Activated T-helper 1 cell treated with anti-CD3 and anti-CD28 coated beads, Interleukin-2, amount 50 U/mL, for 16 hours (primary cell): ENCODE measurements at places on chromosomes 2 and 18.
A peak's percentile ranks its signal among the peaks of the same experiment; 100 is the strongest.

DNA sequence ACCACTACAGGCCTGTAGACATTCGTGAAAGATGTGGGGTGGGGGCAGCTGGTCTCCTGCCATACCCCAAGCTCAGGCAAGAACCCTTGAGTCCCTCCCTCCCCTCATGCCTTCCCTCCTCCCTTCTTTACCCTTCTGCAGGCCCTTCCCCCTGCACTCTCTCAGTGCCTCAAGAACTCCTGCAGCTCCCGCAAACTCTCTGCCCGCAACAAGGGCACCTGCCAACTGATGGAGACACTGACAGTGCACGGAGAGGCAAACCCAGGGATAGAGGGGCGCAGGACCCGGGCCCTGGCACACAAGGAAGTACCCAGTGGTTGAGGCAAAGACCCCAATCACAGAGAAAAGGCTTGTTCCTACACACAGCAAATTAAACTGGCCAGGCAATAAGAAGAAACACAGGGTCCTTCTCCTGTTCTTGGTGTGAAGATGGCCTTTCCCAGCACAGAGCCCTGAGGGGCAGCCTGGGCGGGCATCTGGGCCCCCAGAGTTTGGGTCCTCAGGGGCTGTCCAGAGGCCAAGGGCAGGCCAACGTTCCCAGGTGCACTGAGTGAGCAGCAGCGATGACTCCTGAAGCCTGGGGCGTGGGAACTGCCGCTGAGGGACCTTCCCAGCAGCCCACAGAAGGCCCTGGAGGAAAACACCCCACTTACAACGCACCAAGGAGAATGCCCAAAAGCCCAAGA lies 1.6 kb downstream of the TEKT4 start:
- no peak for DNase-seq

- no peak for DNase-seq
These were observed 174.8 kb downstream of the UBR3 start for GRCh38 chr2:170002096-170002495.

DNA sequence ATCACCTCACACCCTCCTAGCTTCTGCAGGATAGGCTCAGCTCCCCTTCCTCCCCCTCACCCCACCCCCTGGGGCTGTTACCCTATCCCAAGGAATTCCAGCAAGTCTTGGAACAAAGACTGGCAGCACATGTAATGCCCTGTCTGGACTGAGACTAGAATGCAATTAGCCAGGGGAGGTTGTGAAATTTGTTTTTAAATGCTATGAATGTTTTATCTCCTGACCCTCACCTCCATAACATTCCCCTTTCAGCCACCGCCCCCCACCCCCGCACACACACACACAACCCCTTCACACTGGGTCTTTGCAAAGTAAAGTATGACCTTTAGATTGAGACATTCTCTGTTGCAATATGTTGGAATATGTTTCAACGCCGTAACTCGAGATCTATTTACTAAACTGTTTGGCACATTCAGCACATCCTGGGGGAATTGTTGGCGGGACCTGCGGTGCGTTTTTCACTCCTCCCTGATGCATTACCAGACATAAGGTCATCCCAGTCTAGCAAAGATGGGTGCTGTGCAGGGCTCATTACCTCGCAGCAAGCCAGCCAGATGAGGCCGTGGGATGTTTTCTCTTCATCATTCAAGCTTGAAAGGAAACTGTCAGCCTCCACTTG lies 290.7 kb upstream of the SLC14A2 start:
- DNase-seq, result no peak

GRCh38 chr2:68368654-68369336 lies 3.7 kb downstream of the PLEK start:
- DNase-seq, result no peak

DNA sequence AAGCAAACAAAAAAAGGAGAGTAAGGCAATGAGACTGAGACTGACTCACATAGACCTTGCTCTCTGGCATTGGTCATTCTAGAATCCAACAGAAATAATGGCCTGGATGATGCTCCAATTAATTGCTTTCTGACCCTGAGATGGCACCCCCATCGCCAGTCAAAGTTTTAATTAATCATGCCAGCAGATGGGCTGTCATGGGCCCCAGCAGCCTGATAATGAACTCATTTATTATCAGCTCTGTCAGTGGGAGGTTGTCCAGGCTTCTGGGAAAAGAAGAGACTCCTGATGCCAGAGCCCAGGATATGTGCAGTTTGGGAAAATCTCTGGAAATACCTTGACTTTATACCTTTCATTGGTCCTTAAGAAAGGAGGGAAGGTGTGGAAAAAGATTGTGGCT lies 115.2 kb downstream of the XRCC5 start:
- no peak for DNase-seq

GRCh38 chr18:48914581-48915251 lies 36.0 kb downstream of the SMAD7 start:
- DNase-seq, result no peak

DNA sequence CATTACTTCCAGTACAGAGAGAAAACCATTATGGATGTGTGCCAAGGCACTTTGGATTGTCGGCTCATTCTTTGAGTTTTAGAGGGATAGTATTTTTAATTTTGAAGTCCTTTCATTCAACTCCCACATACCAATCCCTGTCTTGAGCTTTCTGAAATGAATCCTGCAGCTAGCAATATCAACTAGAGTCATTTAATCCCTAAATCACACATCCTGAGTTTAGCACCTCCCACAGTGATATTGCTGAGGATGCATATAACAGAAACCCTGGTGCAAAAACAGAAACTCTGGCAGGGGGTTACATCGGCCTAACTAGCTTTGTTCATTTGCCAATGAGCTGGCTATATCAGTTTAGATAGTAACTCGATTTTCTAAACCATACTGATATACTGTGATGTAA lies 427.3 kb downstream of the LRP1B start:
- no peak for DNase-seq

DNA sequence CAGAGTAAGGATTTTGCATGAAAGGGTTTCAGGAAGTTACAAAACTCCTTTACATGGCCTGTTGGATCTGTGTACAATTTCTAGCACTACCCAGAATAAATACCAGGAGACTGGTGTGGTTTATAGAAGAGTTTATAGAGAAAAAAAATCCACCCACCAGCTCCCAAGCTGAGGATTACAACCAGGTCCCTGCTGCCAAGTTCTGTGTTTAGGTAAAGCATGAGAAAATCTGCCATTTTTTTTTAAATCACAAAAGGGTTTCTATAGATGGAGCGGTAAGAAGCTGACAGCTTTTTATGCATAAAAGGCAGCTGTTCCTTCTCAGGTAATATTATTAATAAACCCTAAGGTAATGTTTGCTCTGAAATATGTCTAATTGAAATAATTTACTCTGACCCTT lies 545.4 kb upstream of the ZEB2 start:
- no peak for DNase-seq

GRCh38 chr2:212995920-212996319 lies 155.5 kb downstream of the IKZF2 start:
- no peak for DNase-seq

DNA sequence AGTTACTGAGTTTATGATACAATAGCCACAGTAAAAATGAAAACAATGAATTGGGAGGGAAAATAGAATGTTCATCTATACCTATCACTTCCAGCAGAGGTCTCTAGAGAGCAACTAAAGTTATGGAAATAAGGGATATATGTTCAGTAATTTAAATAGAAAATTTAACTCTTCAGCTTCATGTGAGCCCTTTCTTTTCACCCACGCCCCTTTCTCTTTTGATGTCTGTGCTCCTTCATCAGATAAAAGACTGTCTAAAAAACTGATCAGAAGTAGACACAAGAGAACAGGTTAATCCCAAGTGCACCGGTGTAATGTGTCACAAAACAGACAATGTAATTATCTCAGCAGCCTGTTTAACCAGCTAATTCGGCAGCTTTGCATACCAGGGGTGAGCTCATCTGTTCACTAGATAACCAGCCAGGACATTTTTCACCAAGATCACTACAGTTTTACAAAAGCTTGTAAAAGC lies 238.5 kb upstream of the ERBB4 start:
- DNase-seq, result no peak

DNA sequence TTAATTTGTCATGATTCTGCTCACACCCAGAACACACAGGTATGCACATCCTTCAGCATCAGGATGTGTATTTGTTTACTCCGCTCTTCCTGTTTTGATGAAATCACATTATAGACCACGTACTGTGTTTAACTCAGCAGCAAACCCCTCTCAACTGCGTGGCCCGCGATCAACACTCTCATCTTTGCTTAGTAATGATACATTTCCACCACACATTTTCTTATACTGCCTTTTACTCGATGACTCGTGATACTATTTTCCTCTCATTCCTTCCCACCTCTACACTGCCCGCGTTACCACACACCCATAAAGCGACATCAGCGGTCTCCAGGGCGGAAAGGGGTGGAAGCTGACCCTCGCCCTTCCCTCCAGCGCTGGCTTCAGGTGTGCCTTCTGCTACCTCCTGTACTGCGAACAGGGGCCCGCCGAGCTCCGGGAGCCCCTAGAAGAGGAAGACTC lies 1.3 kb downstream of the NETO1 start:
- DNase-seq, result no peak

DNA sequence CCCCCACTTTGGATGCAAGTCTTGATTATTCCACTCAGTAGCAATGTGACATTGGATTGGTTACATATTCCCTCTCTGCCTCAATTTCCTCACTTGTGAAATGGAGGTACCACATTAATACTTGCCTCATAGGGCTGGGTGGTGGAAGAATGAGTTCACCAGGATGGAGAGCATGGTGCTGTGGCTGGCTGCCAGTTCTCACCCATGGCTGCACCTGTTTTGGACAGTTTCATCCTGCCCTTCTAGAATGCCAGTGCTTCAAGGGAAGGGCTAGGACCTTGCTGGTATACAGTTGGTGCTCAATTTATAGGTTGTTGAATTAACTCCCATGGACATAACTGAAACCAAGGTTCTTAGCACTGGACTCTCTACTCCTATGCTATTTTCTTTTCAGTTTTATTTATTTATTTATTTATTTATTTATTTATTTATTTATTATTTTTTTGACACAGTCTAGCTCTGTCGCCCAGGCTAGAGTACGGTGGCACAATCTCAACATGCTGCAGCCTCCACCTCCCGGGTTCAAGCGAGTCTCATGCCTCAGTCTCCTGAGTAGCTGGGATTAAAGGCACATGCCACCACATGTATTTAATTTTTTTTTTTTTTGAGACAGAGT lies 5.3 kb upstream of the SH3RF3 start:
- DNase-seq, result no peak

GRCh38 chr2:199979832-199980628 lies 24.6 kb downstream of the MAIP1 start:
- peak; percentile 83 for DNase-seq

GRCh38 chr2:65264821-65265670 lies 37.4 kb downstream of the ACTR2 start:
- no peak for DNase-seq

GRCh38 chr2:157785200-157785599 lies 90.9 kb downstream of the ACVR1 start:
- no peak for DNase-seq

- DNase-seq, result no peak
These were observed 182.3 kb upstream of the PGAP1 start for GRCh38 chr2:197108758-197109157.

DNA sequence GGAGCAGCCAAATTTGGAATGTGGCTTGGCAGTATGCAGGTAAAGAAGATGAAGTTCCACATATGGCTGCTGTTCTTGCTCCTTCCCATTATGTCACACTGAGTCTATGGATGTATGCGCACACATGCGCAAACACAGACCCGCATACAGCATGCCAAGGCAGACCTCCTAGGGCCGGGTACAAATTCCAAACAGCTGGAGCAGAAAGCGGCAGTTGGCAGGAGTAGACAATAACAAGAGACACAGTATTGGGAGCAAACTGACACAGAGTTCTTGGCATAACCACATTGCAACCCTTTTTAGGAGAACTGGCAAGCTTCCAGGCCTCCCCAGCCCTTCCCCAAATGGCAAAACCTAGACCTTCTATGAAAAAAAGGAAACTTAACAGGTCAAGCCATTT lies 268.9 kb downstream of the SP3 start:
- DNase-seq, result no peak

GRCh38 chr2:196195302-196195701 lies 23.9 kb upstream of the STK17B start:
- DNase-seq, result no peak

DNA sequence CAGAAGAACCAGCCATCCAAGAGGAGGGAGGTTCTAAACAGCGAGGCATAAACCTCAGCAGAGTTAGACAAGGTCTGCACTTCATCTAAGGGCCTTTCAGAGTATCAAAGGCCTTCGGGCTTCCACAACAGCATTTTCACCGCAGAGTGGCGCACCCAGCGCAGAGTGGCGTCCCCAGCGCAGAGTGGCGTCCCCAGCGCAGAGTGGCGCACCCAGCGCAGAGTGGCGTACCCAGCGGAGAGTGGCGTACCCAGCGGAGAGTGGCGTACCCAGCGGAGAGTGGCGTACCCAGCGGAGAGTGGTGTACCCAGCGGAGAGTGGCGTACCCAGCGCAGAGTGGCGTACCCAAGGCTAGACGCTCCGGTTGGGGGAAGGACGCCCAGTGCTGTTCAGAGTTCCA lies 137.9 kb downstream of the ZNF516 start:
- DNase-seq, result no peak

- DNase-seq, result no peak
These were observed 38.4 kb downstream of the KIF1A start for GRCh38 chr2:240781471-240782220.

DNA sequence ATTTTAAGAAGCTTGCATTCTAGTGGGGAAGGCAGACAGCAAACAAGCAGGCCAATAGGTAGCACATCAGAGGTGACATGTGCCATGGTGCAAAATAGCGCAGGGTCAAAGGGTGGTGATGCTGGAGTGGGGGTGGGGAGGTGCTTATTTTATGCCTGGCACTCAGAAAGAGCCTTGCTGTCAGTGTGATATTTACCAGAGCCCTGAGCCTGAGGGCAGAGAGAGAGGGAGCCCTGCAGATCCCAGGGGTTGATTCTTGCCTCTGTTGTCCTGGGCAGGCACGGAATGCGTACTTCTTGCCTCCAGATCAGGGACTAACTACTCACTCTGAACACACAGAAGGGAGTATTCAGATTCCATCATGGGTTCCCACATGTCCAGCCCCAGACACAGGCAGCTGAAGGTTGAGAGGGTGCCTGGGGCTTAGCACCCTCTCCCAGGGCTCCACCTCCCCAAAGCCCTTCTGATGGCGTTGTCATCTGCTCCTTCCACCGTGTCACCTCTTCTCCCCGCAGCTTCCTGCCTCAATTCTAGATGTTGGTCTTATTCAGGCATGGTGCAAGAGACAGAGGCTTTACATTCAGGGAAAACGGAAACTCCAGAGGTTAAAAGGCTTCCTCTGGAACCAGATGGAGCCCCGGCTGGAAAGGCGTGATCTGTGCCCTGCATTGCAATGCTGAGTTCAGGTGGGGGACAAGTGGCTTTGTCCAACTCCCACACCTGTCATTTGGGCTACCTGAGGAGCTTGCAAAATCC lies 252.3 kb downstream of the HAUS1 start:
- no peak for DNase-seq

GRCh38 chr2:135617501-135618015 lies 86.3 kb downstream of the R3HDM1 start:
- DNase-seq, result no peak
